Activated CD4-positive, CD25-positive, alpha-beta regulatory T cell treated with anti-CD3 and anti-CD28 coated beads, Interleukin-2, amount 50 U/mL, for 72 hours (primary cell): ENCODE measurements at places on chromosomes 12 and 14.

DNA sequence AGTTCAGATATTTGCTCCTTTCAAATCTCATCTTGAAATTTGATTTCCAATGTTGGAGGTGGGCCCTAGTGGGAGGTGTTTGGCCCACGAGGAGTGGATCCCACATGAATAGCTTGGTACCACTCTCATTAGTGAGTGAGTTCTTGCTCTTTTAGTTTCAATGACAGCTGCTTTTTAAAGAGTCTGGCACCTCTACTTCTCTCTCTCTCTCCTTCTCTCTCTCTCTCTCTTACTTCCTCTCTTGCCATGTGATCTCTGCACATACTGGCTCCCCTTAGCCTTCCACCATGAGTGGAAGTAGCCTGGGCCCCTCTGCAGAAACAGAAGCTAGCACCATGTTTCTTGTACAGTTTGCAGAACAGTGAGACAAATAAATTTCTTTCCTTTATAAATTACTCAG is 25.1 kb downstream of the GPR65 start:
- no peak for DNase-seq

GRCh38 chr14:85917716-85918115 is 387.8 kb downstream of the FLRT2 start:
- no peak for DNase-seq

- DNase-seq: no peak
Observed at GRCh38 chr12:125131958-125132357, 66.7 kb downstream of the AACS start.

DNA sequence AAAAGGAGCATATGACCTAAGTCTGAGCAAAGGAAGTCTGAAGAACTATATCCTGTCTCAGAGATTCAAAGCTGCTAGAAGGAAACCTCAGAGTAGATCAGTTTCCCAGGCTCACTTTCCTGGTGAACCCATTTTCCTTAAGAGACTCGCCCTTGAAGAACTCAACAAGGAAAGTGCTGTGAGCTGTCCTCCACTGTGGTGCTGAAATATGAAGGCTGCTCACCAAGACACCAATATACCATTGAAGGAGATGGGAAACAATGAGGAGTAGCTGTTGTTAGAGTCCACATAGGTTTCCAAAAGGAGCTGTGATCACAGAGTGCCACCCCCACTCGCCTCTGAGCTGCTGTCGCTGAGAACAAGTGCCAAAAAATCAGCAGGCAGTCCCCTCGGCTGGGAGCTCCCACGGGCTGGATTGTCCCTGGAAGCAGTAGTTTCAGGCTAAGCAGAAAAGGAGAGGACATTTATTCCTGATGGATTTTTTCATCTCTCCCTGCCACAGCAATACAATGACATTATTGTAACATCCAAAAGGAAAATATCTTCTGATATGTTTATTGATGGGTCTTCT is 282.1 kb downstream of the RPS29 start:
- DNase-seq: no peak

DNA sequence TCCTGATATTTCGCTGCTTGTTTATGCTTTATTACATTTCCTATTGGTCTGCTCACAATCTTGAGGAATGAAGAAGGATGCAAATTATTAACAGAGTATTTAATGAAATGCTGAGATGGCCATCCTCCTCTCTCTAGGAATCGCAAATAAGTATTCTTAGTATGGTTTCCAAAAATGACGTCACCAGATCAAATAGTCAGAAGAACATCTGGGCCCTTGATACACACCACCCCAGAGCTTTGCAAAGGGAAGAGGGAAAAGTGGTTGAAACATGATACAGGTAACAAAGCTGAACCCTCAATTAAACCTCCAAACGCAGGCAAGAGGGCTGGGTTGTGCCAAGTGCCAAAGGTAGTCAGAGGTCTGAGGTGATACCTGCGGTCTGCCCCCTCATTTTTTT is 107.3 kb downstream of the BCL11B start:
- no peak for DNase-seq

GRCh38 chr14:64945431-64946178 is 3.1 kb upstream of the GPX2 start:
- DNase-seq: no peak

- DNase-seq: no peak
Observed at GRCh38 chr14:79278286-79278797, 933.0 kb downstream of the DIO2 start.

DNA sequence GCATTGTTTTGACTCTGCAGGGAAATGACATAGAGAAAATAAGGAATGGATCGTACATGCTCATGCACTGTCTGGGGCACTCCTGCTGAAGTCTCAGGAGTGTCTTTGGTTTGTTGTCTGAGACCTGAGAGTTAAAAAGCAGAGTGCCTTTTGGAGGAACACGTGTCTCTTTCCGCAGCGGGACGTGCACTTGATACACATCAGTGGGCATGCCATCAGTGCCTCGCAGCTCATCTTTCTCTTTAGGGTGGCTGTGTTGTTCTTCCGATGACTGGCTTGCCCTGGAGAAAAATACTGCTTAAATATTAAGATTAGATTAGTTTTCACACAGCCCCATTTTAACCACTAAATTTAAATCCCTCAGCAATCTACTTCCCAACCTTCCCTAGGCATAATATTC is 835.9 kb downstream of the DIO2 start:
- DNase-seq: no peak

- DNase-seq: no peak
Observed at GRCh38 chr14:84442521-84442920, 1087.4 kb upstream of the FLRT2 start.

DNA sequence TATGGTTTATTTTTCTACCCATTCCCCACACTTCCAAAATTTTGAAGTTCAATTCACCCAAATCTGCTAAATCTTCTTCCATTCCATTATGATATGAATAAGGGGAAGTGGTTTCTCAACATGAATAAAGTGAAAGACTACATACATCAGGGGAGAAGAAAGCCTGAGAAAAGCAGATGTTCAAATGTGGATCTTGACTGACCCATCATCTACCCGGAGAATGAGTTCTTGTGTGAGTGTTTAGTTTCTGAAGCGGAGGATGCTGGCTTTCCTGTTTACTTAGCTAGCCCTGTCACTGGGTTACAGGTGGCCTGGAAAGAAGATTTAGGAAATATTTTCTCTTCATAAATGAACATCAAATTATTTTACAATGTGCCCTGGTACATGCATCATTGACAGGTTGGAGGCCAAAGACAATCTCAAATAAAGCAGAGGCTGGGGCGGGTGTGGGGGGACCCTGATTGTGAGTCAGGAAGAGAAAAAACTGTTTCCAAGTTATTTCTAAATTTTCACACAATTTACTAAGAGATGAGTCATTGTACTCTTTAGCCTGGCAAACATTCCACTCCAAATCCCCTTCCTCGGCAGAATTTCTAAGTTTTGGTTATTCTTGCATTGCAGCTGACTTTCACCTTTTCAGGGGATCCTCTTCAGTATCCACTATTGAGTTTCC is 135.6 kb downstream of the SLC25A21 start:
- no peak for DNase-seq

- no peak for DNase-seq
Observed at GRCh38 chr14:64940336-64940910, 2.1 kb downstream of the GPX2 start.

DNA sequence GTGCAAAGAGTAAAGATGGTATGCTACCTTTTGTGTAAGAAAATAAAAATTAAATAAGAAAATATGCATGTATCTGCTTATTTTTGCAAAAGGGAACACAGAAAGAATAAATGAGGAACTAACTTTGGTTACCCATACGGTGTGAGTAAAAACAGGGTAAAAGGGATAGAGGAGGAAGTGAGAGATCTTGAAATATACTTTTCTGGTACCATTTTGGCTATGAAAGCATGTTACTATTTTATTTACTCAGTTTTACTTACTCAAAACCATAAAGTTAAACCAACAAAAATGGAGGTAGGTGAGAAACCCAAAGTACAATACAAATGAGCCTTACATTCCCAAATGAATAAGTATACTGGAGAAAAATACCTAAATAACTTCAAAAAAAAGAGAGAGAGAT is 122.0 kb upstream of the EGLN3 start:
- no peak for DNase-seq

DNA sequence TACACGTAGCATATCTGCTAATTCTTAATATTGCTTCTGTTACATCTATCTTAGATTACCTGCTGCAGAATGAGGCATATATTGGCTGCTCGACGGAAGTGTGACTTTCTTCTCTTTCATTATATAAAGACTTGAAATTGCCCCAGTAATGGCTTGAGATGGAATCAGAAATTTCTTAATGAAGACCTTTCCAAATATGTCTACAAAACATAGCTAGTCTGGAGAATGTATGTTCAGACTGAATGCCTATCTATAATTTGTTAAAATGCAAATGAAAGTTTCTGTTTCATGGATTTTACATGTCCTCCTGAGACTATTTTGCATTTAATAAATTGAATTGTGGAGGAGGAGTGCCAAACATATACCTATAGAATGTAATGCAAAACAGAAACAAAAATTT is at the start of gene TAS2R10:
TAS2R10 (minus strand) TSS at position 101 of the 400 bp plus-strand sequence; CDS start at position 12, 89 bp downstream.
- no peak for DNase-seq

DNA sequence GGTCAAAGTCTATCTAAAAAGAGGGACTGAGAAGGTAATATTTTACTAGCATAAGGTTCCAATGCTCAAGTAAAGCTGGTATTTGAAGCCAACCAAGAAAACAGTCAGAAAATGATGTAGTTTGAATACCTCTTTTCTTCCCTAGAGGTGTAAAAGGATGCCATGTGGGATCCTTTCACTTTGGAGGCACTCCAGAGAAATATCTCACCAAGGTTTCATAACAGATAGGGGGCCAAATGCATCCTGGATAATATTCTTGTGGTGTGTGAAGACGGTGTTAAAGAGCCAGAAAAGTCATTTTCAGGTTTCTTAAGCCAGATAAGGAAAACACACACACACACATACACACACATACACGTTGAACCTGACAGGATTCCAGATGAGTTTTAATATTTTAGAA is 136.1 kb upstream of the PRKD1 start:
- DNase-seq: no peak
